ENCODE measurements at places on chromosomes 7 and 10. TPM values are rescaled to one million over a fixed set of nuclear protein-coding genes. Genes with fewer than 3 reads are reported as not detected.

DNA sequence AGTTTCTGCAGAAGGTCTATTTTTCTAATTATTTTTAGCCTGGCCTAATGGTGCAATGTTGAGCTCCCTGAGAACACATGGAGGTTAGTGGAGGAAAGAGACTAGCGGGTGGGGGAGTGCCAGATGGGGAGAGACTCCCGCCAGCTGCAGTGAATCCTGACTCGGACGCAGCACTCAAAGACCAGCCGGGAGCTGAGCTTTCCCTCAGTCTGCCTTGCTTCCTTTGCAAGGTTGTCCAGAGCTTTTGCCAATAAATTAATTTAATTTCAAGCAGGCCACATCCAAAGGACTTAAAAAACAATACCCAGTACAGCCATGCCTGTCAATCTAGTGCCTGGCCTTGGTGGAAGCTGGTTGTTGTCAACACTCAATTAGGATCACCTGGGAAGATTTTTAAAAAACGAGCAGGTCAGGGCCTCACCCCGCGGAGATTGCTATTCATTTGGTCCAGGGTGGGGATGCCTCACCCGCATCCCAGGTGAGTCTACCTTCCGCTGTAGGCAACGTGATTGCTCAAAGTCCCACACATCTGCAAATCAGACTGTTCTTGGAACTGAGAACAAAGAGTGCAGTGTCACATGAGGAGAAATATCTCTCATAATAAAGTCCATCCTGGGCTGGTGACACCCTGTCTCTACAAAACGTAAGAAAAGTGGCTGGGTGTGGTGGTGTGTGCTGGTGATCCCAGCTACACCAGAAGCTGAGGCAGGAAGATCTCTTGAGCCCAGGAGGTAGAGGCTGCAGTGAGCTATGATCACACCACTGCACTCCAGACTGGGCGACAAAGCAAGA, 4.0 kb downstream of the CLRN3 start:
- H3K36me3 ChIP-seq, result peaks cover 6% of the 10 kb centered on the region
- H3K4me1 ChIP-seq, result no peaks in the 10 kb centered on the region
- no peak for DNase-seq
- no peaks in the 10 kb centered on the region for H3K27me3 ChIP-seq
- H3K27ac ChIP-seq, result no peak overlapping the region

TDRD1 gene
- total RNA-seq, result not detected

SBDS gene
- total RNA-seq, result 62.3 TPM

- no peaks in the 10 kb centered on the region for H3K4me1 ChIP-seq
- H3K27me3 ChIP-seq, result no peaks in the 10 kb centered on the region
- DNase-seq, result no peak
- no peak overlapping the region for H3K27ac ChIP-seq
Measured at GRCh38 chr10:58516671-58517070, 4.0 kb downstream of the BICC1 start.

TMEM236 gene
- total RNA-seq, result 99.1 TPM

GRCh38 chr10:126617208-126617607, 53.3 kb downstream of the C10orf90 start:
- no peak overlapping the region for H3K4me3 ChIP-seq
- H3K27ac ChIP-seq, result no peak overlapping the region
- no peaks in the 10 kb centered on the region for H3K27me3 ChIP-seq

DNA sequence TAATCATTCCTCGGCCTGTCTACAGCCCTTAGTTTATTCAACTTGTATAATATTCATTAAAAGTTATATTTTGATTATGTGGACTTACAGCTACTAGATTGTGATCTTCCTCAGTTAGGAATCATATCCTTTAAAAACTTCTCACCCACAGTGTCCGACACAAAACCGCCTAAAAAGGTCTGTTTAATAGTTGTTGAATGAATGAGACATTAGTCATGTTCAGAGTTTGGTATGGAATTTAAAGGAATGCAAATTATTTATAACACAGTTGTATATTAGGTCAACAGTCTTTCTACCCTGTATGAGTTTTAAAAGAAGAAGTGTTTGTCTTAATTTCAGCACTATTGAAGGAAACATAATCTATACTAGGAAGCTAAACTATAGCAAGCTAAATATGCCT, 390.0 kb downstream of the ARL4A start:
- H3K27ac ChIP-seq, result no peak overlapping the region
- no peak overlapping the region for H3K4me3 ChIP-seq
- no peaks in the 10 kb centered on the region for H3K36me3 ChIP-seq
- DNase-seq, result no peak
- no peaks in the 10 kb centered on the region for H3K4me1 ChIP-seq

OPN1SW gene
- not detected for total RNA-seq

AFAP1L2 gene
- 35.5 TPM for total RNA-seq

DNA sequence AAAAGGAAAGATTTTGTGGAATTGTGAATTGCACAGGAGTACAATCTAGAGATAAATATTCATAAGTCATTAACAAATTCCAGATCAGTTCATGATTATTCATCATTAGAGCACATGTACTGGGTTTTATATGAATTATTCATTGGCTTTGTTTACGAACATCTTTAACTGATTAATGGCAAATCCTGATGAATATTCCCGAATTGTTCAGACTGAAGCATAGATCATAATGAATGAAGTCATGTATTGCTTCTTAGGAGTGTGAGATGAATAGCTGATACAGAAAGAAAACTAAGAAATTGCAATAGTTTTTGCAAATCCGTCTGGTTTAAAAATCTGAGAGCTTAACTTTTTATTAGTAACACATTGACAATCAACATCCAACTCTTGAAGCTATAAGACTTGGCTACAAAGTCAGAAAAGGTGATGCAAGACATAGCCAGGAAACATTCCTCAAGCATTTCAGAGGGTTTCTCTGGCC, 183.6 kb upstream of the DGKB start:
- H3K27ac ChIP-seq, result no peak overlapping the region
- H3K4me1 ChIP-seq, result no peaks in the 10 kb centered on the region
- no peak overlapping the region for H3K4me3 ChIP-seq
- H3K36me3 ChIP-seq, result no peaks in the 10 kb centered on the region
- no peaks in the 10 kb centered on the region for H3K27me3 ChIP-seq
- DNase-seq, result no peak

PTER gene
- total RNA-seq, result 26.4 TPM

HOXA13 gene
- total RNA-seq, result not detected

DNA sequence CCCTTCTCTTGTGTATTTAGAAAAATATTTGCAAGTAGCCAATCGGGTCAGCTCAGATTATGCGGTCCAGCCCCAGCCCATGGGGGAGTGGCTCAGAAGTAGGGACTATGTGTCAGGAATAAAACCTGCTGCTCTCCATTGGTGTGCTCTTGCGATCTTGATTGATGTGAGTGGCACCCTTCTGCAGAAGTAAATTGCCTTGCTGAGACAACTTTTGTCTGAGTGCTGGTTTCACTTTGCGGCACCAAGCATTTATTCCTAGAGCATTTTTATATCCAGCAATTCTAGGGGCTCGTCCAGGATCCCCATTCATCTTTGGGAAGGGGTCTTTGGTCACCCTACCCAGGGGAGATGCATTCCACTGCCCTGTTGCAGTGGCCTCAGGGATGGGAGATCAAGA, 26.1 kb upstream of the FAM221A start:
- H3K4me3 ChIP-seq, result no peak overlapping the region
- no peaks in the 10 kb centered on the region for H3K4me1 ChIP-seq
- DNase-seq, result no peak
- no peaks in the 10 kb centered on the region for H3K36me3 ChIP-seq
- H3K27me3 ChIP-seq, result no peaks in the 10 kb centered on the region
- H3K27ac ChIP-seq, result no peak overlapping the region

FAM25G gene
- not detected for total RNA-seq

GRCh38 chr7:2517678-2518507, 1.7 kb upstream of the LFNG start:
- H3K36me3 ChIP-seq, result no peaks in the 10 kb centered on the region
- H3K4me3 ChIP-seq, result no peak overlapping the region
- DNase-seq, result peak; percentile 67
- H3K27ac ChIP-seq, result no peak overlapping the region
- no peaks in the 10 kb centered on the region for H3K27me3 ChIP-seq

SMC3 gene
- total RNA-seq, result 32.1 TPM

- peak; percentile 93 for DNase-seq
- H3K27me3 ChIP-seq, result no peaks in the 10 kb centered on the region
- H3K36me3 ChIP-seq, result peaks cover 19% of the 10 kb centered on the region
- peak within 1 kb of the TSS; percentile 100 for H3K27ac ChIP-seq
- H3K4me3 ChIP-seq, result peak within 1 kb of the TSS; percentile 95
- H3K4me1 ChIP-seq, result peaks cover 46% of the 10 kb centered on the region
Measured at GRCh38 chr7:26201247-26202018, at the start of gene CBX3. Gene CBX3 (plus strand): TSS chr7:26201745. CDS start chr7:26202999, 1,254 bp downstream.

DNA sequence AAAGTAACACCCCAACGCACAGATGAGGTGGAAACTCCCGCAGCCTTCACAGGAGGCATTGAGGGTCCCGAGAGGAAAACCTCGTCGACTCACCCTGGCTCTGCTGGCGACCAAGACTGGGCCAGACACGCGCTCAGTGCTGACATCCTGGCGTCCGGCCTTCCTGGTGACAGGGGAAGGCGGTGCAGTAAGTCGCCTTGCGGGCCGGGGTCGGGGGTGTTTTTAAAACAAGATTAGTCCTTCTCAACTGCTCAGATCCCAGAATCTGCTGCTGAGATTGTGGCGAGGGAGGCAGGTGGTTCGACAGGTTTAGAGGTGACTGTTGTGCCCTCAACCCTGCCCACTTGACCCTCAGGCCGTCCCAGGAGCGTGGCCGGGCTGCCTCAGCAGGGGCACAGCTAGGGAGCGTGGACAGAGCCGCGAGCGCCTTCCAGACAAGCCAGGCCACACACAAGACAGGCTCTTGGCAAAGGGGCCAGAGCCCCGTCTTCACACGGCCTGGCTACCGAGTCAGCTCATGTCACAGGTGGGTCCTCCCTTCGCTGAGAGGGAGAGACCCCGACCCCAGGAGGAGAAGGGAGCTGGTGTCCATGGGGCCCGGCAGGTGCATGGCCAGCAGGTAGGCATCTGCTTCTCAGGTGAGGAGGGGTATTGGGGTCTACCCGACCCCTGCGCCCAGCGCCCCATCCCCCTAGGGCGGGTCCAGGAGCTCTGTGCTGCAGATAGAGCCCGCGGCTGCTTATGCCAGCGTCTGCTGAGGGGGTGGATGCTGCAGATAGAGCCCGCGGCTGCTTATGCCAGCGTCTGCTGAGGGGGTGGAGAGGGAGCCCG, 81.6 kb downstream of the DNAJB6 start:
- H3K27me3 ChIP-seq, result no peaks in the 10 kb centered on the region
- no peaks in the 10 kb centered on the region for H3K4me1 ChIP-seq
- no peak overlapping the region for H3K4me3 ChIP-seq
- DNase-seq, result no peak
- peaks cover 45% of the 10 kb centered on the region for H3K36me3 ChIP-seq

GRCh38 chr7:67866054-67866453, 869.4 kb downstream of the TYW1 start:
- no peaks in the 10 kb centered on the region for H3K36me3 ChIP-seq
- no peaks in the 10 kb centered on the region for H3K4me1 ChIP-seq
- no peak overlapping the region for H3K27ac ChIP-seq
- no peak overlapping the region for H3K4me3 ChIP-seq
- no peaks in the 10 kb centered on the region for H3K27me3 ChIP-seq
- no peak for DNase-seq

DNA sequence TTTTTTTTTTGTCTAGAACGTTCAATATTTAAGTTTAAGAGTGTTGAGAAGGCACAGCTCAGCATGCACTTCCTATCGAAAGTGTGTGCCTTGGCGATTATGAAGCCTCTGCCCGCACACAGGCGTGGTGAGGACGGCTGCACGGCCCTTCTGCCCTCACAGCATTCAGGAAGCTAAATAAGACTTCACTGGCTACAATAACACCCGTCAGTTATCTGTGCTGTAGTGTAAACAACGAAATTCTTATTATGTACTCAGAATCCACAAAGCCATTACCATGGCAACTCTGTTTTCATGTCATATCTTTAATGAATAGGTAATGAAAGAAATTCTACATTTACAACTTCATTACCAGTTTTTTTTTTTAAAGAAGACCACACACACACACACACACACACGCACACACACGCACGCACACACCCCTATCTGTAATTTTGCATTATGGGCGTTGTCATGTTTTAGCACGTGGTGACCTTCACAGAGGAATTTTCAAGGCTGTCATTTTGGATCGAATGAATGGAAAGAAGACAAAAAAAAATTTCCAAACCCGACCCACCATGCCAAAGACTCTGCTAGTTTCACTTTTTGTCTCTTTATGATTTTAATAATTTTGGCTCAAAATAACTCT, 254.8 kb upstream of the CTBP2 start:
- no peak overlapping the region for H3K27ac ChIP-seq
- H3K27me3 ChIP-seq, result no peaks in the 10 kb centered on the region
- H3K4me3 ChIP-seq, result no peak overlapping the region
- DNase-seq, result no peak

- no peak overlapping the region for H3K4me3 ChIP-seq
- H3K27me3 ChIP-seq, result no peaks in the 10 kb centered on the region
- H3K36me3 ChIP-seq, result no peaks in the 10 kb centered on the region
- DNase-seq, result no peak
Measured at GRCh38 chr10:42532996-42533395, 105.4 kb downstream of the ZNF33B start.

DNA sequence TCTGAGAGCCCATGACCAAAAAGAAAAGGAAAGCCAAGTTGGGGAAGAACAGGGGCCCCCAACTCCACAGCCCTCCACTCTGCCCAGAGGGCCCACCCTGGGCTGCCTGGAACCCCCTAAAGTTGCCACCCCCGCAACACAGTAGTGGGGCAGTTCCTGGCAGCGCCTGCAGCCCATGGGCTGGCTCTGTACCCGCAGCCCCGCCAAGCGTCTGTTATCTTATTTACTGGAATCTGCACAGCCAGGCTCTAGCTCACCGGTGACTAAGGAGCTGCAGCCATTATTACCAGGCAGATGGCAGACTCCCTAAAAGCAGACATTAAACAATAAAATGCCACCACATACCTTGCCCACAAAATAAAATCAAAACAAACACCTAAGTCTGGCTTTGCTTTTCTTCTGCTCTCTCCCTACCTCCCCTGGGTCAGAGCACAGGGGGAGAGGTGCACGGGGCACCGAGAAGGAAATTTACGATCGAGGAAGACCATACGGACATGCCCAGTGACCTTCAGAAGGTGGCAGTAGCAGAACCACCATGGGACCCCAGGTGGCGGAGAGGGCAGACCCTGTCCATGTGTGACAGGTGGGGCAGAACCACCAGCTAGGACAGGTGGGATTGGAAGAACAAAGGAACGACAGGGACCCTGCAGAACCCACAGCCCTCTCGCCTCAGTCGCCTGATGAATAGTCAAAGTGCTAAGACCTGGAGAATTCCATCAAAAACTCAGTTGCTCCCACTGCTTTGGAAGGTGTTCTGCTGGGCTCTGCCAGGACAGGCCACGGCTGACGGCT, 66.3 kb downstream of the PRKAG2 start:
- no peaks in the 10 kb centered on the region for H3K36me3 ChIP-seq
- H3K4me3 ChIP-seq, result no peak overlapping the region
- no peaks in the 10 kb centered on the region for H3K27me3 ChIP-seq
- H3K27ac ChIP-seq, result no peak overlapping the region
- no peak for DNase-seq
